ENCODE measurements at places on chromosomes 4 and X. TPM values are rescaled to one million over a fixed set of nuclear protein-coding genes. Genes with fewer than 3 reads are reported as not detected.

GPRASP3 gene
- 1.9 TPM for polyA plus RNA-seq

STPG2 gene
- not detected for polyA plus RNA-seq

REST gene
- polyA plus RNA-seq, result 22.1 TPM

ZCCHC18 gene
- 3.2 TPM for polyA plus RNA-seq

PDGFRA gene
- 90.5 TPM for polyA plus RNA-seq

Measured in BJ (cell line).